ENCODE measurements at places on chromosomes 7 and 10.
A peak's percentile ranks its signal among the peaks of the same experiment; 100 is the strongest.

DNA sequence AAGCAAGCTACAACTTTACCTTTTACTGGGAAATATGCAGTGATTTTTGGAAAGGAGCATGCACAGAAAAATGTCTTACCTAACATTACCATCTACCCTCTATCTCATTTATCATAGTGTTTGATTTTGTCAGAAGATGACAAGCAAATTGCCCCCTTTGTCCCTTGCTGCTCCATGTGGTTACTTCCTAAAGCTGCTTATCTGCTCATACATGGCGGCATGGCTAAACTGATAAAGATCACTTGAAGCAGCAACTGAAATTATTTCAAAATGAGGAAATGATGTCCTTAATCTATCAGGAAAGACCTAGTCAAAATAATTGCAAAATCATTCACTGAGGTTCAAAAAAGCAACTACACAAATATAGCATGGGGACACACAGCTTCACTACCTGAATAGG, 1198.5 kb upstream of the SORCS1 start:
- no peak for DNase-seq

- no peak for DNase-seq
These were observed at the start of gene UCN3 for GRCh38 chr10:5364890-5365338. TSS of gene UCN3 (plus strand) at chr10:5364966. CDS start at chr10:5373721, 8,755 bp downstream.

GRCh38 chr7:151085329-151085690, 965 bp upstream of the AGAP3 start:
- DNase-seq = no peak

DNA sequence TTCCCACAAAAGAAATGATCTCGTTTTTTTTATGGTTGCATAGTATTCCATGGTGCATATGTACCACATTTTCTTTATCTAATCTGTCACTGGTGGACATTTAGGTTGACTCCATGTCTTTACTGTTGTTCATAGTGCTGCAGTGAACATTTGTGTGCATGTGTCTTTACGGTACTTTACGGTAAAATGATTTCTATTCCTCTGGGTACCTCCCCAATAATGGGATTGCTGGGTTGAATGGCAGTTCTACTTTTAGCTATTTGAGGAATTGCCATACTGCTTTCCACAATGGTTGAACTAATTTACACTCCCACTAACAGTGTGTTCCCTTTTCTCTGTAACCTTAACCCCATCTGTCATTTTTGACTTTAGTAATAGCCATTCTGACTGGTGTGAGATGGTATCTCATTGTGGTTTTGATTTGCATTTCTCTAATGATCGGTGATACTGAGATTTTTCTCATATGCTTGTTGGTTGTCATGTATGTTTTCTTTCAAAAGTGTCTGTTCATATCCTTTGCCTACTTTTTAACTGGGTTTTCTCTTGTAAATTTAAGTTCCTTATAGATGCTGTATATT, 37.2 kb downstream of the MKLN1 start:
- DNase-seq = no peak

DNA sequence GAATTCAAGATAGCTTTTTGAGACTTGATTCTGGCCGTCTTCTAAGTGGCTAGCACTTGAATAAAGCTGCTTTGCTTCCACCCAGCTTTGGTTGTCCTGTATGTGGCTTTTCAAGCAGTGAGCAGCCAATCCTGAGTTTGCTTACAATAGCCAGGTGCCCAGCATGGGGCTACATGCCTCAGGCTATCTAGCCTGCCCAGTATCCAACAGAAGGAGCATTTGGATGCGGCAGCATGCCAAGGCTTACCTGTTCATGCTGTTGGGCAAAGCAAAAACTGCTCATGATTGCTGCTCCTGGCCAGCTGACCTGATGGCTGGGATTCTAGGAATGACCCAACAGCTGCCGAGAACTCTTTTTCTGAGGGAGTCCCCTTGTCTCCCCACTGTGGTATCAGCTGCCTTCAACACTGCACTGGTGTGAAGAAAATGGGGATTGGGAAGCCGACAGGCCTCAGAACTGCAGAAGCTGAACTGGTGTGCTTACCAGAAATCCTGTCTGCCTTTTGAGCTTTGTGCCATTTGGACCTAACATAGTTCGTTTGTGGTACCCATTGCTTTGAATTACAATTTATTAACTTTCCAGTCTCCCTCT, 618.9 kb upstream of the IGFBP3 start:
- no peak for DNase-seq

- DNase-seq = no peak
These were observed 4.4 kb downstream of the BAG3 start for GRCh38 chr10:119655566-119656001.

DNA sequence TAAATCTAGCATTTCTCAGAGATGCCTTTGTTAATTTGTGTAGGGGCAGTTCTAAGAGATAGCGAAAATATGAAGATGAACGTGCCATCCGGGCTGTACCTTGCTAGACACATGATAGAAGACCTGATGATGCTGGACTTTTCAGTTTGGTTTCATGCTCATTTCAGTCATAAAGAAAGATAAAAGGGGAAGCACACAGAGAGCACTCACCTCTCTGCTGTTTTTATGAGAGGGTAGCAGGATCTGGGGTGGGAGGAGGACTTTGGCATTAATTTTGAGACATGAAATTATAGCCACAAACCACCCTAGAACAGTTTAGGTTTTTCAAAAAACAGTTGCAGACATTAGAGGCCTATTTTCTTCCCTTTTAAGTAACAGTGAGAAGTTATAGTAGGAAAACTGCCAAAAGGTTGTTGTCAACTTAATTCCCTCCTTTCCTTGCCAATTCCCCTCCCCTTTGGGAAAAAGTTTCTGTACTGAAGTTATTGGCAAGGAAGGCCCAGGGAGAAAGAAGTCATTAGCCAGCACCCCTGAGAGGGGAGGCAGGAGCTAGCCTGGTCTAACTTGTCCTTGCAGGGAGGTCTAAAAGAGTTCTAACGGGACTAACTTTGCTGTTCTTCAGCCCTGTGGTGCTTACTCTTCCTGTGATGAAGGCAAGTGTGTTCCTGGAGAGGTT, 2.6 kb downstream of the ST7 start:
- no peak for DNase-seq

DNA sequence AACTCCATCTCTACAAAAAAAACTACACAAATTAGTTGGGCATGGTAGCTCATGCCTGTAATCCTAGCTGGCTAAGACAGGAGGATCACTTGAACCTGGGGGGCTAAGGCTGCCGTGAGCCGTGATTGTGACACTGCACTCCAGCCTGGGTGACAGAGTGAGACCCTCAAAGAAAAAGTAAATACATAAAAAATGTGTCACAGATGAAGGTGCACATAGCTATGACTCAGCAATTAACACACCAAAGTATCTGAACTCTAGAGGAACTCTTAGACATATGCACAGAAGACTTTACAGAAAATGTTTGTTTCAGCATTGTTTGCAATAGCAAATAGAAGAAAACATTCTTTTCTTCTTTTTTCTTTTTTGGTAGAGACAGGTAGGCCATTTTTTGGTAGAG, 8.3 kb downstream of the C10orf62 start:
- no peak for DNase-seq

- no peak for DNase-seq
These were observed 2.6 kb upstream of the C10orf120 start for GRCh38 chr10:122702275-122702674.

DNA sequence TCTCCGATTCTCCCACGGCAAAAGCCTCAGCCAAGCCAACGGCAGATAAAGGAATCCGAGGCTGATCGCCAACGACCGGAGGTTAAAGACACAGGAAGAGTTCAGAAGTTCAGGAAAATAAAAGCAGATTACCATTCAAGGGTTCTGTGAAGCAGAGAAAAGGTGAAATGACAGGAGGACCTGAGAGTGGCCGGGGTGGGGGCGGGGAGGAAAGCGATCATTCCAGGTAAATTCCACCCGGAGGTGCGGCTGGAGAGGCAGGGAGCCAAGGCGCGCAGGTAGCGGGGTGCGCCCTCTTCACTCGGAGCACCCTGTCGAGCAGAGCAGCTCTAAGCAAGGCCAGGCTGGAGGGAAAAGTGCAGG, 35.3 kb upstream of the SEPHS1 start:
- no peak for DNase-seq

DNA sequence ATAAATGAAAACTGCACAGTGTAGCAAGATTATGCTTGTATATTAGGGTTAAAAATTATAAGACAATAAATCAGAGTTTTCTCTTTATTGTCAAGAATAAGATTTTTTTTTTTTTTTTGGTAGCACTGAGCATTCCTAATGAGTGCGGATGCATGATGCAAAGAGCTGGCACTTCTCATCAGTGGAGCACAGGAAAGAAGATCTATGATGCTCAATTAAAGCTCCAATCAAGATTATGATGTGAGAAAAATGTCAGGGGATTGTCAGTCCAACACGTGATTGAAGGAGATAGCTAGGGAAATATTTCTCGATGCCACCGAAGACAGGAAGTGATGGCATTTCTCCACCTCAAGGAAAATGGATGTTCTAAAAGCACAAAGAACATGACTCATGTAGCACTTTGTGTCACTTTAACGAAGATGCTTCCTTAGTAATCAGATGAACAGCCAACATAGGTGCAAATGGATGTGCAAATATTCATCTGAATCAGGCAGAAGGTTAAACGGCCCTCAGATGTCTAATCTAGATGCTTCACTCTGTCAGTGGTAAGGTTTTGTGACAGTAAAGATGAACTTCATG, 240.9 kb downstream of the THSD7A start:
- no peak for DNase-seq

GRCh38 chr7:87877366-87878040, 1.2 kb downstream of the DBF4 start:
- DNase-seq = no peak

GRCh38 chr10:109899356-109900331, 23.7 kb downstream of the XPNPEP1 start:
- DNase-seq = no peak

- DNase-seq = no peak
These were observed 46.0 kb upstream of the TCF7L2 start for GRCh38 chr10:112904000-112904399.

GRCh38 chr10:131116991-131117375, 194.5 kb downstream of the TCERG1L start:
- DNase-seq = no peak

DNA sequence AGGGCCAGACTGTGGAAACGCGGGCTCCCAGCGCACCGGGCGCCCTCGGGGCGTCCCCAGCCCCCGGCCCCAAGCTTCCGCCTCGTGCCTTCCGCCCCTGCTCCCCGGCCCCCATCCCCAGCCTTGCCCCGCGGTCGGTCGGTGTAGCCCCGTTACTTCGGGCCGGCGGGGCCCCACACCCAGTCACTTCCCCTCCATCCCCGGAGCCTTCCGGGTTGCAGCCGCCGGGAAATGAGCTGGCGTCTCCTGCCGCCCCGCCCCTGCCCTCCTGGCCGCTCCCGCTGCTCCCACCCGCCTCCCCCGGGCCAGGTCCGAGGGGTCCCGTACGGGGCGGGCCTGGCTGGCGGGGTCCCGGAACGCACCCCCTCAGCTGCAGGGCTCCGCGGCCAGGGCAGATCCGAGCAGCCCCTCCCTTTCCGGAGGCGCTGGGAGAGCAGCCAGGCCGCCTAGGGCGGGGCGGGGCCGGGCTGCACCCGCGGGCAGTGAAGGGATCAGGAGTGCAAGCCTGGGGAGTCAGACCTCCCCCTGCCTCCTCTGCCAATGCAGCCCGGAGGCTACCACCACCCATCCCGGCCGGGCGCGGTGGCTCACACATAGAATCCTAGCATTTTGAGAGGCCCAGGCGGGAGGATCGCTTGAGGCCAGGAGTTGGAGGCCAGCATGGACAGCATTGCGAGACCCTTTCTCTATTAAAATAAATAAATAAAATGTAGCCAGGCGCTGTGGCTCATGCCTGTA, 709 bp downstream of the ARPC1B start:
- DNase-seq = peak; percentile 68

GRCh38 chr10:70685455-70685911, 13.2 kb downstream of the ADAMTS14 start:
- DNase-seq = no peak

DNA sequence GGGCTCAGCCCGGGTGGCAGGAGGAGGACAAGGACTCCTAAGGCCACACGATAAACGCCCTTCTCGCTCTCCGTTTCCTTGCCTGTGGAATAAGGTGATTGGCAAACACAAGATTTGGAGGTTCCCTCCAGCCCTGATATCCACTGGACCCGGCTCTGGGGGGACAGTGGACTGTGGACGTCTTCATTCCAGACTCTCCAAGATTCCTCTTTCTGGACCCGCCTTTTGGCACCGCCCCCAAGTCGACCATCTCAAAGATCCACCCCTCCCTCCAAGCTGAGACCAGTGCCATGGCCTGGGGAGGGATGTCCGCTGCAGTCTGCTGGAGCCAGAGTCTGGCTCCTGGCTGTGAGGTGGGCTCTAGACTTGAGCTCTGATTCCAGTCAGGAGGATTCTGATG, 23.6 kb downstream of the ZNF783 start:
- no peak for DNase-seq

- DNase-seq = no peak
These were observed 2.2 kb downstream of the MAP3K8 start for GRCh38 chr10:30436191-30436611.

GRCh38 chr7:148912758-148913541, 28.9 kb upstream of the EZH2 start:
- DNase-seq = no peak

GRCh38 chr10:86964061-86964846, 4.0 kb upstream of the ADIRF start:
- DNase-seq = no peak

DNA sequence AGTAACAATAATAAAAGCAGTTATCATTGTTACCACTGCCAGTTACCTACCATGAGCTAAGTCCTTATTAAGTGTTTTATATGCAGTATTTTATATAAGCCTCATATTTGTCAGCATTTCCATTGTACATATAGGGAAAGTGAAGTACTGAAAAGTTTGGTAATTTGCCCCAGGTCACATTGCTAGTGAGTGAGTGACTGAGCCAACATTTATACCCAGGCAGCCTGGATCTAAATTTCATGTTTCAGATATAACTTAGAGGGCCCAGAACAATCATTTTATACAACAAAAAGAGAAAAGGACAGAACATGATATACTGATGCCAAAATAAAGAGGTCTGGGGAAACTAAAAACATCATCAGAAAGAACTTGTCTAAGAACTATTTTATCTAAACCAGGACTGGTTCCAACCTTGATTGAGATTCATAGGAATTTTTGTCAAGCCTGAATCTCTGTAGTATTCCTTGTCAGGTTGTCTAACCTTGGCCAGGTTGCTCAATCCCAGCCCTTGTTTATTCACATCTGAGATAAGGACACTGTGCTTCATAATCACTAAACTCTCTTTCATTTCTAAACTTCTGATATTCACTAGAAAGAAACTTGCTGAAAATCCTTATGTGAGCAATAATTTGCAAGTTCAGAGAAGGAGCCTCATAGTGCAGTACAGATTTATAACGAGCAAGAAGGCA, 308.2 kb downstream of the IPMK start:
- no peak for DNase-seq

All from CD4-positive, alpha-beta T cell treated with Interleukin-15 for 1 hour (primary cell).